ENCODE measurements at places on chromosomes 7 and 10.

DNA sequence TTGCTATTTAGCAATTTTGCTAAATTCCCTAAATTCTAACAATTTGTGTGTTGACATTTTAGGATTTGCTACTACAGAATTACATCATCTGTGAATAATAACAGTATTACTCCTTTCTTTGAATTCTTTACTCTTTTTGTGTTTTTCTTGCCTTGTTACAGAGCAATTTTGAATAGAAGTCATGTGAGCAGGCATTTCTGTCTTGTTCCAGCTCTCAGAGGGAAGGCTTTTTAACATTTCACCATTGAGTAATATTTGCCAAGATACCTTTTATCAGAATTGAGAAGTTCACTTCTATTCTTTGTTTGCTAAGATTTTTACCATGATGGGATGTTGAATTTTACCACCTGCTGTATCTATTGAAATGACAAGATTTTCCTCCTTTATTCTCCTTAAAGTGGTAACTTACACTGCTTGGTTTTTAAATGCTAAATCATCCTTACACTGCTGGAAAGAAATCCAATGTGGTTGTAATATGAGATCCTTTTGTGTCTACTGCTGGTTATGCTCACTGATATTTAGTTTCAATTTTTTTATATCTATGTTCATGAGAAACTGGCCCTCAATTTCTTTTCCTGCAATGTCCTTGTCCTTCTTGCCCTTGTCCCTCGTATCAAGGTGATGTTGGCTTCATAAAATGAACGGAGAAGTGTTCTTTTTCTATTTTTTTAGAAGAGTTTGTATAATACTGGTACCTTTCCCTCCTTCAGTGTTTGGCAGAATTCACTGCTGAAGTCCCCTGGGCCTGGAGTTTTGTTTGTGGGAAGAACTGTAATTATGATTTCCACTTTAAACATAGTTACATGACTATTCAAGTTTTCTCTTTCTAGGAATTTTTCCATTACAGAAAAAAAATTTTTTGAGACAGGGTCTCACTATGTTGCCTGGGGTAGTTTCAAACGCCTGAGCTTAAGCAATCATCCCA lies 50.3 kb upstream of the ATP6V0A4 start:
- DNase-seq = no peak

DNA sequence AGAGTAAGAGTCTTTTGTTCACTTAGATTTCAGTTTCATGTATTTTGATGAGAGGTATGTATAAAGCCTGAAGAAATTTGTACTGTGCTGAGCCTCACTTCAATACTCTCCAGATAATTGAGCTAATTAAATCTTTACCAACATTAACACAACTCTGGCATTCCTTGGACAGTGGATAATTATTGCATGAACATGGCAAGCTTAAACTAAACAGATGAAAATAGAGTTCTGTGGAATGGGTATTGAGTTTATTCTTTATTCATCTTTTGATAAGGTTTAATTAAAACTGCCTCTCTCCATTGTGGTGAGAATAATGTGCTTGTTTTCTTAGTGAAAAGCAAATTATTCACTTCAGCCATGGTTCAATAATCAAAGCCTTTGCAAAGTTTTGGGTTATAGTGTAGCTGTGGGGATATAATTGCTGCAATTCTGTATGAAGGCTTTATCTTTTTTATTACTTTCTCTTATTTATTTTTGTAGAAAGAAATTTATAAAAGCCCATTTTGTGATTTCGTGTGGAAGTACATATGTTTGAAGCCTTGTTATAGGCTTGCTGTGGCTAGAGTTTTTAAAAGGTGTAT lies 126.4 kb upstream of the FZD1 start:
- DNase-seq = no peak

DNA sequence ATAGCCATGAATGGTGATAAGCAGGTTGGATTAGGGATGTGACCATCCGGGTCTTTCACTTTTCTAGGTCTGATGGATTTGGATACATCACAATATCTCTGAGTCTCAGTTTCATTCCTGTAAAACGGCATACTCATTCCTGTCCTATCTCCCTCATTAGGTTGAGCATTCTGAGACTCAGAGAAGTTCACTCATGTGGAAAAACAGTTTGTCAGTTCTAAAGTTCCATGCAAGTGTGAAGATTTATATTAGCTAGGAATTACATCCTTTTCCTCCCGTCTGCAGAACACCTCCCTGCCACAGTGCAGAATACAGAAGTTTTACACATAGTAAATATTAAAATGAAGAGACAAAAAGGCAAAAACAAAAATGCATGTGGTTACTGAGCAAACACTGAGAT lies 94.2 kb upstream of the SLC25A13 start:
- DNase-seq = no peak

DNA sequence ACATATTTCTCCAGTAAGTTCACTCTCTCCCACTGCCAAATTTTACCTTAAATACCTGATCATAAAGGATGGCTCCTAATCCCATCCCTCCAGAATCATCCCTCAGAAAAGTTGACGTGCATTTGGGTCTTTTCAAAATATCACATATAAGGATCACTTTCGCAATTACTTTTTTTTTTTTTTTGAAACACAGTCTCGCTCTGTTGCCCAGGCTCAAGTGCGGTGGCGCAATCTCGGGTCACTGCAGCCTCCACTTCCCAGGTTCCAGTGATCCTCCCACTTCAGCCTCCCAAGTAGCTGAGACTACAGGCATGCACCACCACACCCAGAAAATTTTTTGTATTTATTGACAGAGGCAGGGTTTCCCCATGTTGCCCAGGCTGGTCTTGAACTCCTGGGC lies 17.4 kb downstream of the ZCWPW1 start:
- DNase-seq = no peak

DNA sequence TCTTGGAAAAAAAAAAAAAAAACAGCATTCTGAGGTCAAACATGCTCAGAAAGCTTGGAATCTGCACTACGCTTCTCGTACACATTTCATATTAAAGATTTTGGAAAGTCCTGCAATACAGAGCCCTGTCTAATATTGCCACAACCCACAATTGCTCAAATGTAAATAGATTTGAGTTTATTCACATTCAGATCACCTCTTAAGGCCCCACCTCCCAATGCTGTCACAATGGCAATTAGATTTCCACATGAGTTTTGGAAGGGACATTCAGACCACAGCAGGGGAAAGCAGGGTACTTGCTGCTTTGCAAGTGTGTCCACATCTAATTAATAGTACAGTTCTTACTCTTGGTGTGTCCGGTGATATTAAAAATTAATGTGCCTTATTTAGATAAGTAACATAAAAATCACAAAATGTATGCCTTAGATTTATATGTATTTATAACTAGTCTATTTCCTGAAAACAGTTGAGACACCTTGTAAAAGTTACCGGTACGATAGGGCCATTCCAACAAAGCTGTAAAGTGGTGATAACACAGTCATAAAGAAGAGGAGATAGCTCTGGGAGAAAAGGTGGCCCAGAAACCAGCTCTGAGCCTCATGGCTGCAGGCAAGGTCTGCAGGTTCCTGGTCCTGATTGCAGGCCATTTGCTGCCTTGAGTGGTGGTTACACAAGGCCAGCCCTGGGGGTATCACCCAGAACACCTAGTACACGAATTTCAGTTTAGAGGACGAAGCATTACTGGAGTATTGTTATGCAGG lies 27.9 kb downstream of the EGFR start:
- DNase-seq = no peak

DNA sequence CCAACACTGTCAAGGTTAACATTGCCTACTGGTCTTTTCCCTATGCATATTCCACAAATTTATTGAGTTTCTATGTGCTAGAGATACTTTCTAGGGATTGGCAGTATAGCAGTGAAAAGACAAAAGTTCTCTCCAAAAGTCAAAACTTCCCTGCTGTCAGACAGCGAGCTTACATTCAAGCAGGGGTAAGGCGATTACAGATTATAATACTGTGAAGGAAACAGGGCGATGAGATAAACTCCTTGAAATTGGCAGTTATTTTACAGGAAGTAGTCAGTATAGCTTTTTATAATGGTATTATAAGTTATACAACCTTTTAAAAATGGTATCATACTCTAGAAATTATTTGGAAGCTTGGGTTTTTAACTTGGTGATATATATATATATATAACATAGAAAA lies 9.9 kb downstream of the VPS50 start:
- no peak for DNase-seq

GRCh38 chr10:20481054-20481453 lies 416.1 kb downstream of the NEBL start:
- no peak for DNase-seq

DNA sequence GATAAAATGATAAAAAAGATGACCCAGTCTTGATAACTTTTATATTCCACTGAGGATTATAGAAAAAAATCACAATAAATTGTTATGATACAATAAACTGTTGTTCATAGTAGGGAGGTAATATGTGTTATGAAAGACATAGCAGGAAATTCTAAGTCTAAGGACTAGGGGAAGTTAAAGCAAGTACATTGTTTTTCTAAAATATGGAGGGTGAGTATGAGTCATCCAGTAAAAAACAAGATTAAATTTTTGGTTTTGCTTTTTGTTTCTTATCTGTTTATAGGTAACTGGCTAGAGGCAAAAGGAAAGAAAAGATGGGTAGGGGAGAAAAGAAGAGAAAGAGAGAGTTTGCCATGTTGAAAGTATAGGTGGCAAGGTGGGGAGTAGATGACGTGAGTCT lies 188.4 kb downstream of the POLR1F start:
- no peak for DNase-seq

- DNase-seq = no peak
Measured at GRCh38 chr7:116259871-116260440, 49.6 kb downstream of the TES start.

GRCh38 chr10:98368644-98369043 lies 46.3 kb downstream of the PYROXD2 start:
- no peak for DNase-seq

DNA sequence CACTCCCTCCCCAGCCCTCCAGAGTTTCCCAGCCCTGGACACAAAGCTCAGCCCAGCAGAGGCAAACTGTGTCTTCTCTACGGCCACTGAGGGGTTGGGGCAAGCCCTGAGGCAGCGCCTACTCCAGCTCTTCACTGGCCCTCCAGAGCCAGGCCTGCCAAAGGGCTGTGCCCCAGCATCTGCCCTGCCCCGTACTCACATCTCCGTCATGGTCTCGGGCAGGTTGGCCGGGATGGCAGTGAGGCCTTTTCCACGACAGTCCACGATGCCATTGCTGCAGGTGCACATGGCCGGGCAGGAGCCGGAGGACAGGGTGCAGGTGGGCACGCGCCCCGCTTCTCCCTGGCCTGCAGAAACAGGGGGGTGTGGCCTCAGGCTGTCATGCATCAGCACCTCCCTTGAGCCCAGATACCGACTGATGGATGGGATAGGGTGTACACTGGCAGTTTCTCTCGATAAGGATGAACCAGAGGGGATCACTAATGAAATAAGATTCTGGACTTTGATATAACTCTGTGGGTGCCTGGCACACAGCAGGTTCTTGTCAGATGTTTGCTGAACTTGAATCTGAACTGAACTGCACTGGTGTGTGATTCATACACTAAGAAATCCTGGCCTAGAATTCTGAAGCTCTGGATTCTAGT lies 125.2 kb downstream of the SLIT1 start:
- no peak for DNase-seq

- DNase-seq = no peak
Measured at GRCh38 chr10:26449726-26450125, 11.6 kb downstream of the APBB1IP start.

DNA sequence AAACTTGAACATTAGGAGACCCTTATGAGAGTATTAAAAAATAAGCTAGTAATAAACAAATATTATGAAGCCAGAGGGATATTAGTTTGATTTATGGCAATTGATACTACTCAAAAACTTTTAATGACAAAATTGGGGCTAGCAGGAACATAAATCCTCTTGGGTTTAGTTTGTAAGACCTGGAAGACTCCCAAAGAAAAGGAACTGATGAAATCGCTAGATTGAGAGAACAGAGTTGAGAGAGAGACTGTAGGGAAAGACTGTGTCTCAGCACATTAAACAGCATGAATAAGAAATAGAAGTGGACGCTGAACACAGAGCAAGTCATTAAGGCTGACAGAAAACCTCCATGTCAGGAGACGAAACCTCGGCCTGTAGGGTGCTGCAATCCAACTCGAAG lies 56.4 kb downstream of the ICA1 start:
- no peak for DNase-seq

GRCh38 chr10:81309041-81309552 lies 565.9 kb upstream of the NRG3 start:
- no peak for DNase-seq

- peak; percentile 60 for DNase-seq
Measured at GRCh38 chr7:158587162-158588084, at the start of gene PTPRN2. Gene PTPRN2 (minus strand): TSS chr7:158587823.

- no peak for DNase-seq
Measured at GRCh38 chr10:114662646-114663217, 4.7 kb upstream of the ABLIM1 start.

GRCh38 chr10:30431435-30431911 lies 2.5 kb upstream of the MAP3K8 start:
- no peak for DNase-seq

DNA sequence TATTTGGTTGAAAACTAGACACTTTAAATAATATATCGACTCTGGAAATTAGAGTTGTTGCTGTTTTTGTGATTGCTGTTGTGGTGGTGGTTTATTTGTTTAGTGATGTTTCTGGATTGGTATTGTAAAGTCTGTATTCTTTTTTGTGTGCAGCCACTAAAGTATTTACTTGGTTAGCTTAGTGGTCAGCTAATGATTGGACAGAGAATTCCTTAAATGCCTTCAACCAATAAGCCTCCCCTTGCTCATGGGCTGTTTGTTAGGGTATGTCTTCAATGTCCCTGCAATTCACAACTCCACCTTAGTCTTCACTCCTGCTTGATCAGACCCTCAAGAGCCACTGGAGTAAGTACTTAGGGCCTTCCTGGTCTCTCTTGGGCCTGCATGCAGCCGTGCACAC lies 71.0 kb downstream of the PAXIP1 start:
- DNase-seq = no peak

DNA sequence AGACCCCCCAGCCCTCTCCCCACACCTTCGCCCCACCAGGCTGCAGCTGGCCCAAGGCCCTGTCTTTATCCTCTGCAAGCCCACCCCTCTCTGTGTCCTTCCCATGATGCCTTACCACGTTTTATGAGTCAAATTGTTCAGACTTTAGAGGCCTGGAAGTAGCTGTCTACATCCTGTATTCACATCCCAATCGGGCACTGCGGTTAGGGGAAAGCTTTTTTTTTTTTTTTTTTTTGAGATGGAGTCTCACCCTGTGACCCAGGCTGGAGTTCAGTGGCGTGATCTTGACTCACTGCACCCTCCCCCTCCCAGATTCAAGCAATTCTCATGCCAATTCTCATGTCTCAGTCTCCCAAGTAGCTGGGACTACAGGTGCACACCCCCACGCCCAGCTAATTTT lies 121.5 kb upstream of the SH2B2 start:
- DNase-seq = no peak

GRCh38 chr10:131779661-131780394 lies 121.0 kb upstream of the PPP2R2D start:
- DNase-seq = no peak

DNA sequence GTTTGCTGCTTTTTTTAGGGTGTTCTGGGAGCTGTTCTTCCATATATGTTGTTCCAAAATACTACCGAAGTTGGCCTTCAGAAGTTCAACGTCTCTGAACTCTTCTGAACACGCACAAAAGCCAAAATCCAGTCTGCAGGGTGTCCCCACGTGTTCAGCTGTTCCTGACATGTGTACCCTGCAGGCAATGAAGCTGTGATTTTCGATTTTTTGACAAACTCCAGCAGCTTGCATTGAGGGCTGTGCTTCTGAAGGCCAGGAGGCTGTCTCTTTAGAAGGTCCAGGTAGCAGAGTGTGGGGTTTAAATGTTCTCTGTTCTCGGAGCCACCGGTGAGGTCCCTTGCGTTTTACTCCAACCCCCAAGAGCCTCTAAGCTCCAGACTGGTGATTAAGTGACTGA lies 145.0 kb downstream of the PRPF18 start:
- no peak for DNase-seq

Data from activated T-cell treated with anti-CD3 and anti-CD28 coated beads for 24 hours (primary cell).